ENCODE measurements at places on chromosomes 2 and 18.

DNA sequence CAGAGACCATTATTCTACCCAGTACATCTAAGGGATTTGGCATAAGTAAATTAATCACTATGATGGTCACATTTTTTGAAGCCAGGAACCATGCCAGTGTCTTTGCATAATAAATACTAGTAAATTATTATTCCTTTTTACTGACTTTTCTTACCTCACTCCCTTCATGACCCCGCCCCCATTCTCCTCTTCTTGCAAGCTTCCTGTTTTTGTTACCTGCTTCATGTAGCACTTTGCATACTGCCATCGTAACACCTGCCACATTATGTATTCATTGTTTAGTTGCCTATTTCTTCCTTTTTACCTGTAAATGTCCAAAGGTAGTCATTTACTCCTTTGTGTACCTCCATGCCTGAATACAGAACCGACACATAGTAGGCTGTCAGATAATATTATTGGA lies 309.5 kb downstream of the KIAA1328 start:
- peak; percentile 11 for DNase-seq

DNA sequence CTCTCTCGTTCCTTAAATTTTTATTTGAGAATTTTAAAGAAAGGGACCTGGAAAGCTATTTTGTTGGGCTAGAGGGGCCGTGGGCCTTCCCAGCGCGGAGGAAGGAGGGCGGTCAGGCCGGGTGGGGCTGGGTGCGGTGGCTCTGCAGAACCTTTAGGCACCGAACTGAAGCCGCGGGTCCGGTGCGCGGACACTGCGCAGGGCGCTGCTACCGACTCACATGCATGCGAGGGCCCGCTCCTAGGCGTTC lies 1.6 kb upstream of the TWIST2 start:
- no peak for DNase-seq

- no peak for DNase-seq
Measured at GRCh38 chr18:7605705-7606104, 38.6 kb downstream of the PTPRM start.

DNA sequence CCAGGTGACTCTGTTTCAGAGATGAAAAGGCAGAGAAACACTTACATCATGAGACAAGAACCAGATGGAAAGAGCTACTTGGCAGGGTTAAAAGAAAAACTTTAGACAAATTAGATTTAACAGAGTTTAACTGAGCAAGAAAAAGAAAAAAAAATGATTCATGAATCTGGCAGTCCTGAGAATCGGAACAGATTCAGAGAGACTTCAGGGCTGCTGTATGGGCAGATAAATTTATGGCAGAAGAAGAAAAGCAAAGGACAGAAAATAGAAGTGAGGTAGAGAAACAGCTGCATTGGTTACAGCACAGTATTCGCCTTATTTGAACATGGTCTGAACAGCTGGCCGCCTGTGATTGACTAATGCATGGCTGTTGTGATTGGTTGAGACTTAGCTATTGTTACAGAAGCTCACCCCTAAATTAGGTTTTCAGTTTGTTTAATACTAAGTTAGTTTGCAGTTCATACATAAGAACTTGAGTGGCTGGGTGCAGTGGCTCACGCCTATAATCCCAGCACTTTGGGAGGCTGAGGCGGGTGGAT lies 43.0 kb upstream of the RHOB start:
- DNase-seq = no peak

DNA sequence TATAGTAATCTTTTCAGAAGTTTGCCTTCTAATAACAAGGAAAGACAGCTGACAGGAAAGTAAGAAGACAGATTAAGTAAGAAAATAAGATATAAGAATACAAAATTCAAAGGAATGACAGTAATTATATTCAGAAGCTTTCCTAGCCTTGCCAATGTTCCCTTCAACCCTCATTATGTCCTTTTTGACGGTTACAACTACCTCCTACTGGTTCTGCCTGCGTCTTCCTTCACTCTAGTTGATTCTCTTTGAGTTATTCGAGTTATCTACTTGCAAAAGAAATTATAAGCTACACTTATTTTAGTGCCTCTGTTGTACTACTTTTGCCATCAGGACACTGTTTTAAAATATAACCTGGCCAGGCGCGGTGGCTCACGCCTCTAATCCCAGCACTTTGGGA lies 218.9 kb upstream of the GYPC start:
- no peak for DNase-seq

DNA sequence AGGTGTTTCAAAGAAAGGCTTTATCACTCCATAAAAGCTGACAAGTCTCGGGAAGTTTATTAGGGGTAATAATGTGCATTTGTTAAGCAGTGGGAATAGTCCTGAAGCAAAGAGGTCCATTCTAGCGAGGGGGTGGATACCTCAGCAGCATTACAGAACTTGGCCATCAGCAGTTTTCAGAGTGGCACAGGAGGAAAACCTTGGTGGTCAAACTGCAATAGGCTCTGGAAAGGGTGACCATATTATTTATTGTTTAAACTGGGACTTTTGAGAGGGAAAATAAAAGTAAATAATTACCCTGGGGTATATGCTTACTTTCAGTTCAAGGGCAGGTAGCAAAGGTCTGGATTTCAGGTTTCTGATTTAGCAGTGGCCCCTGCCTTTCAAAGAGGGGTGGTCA lies 115.5 kb upstream of the KLHL14 start:
- no peak for DNase-seq

DNA sequence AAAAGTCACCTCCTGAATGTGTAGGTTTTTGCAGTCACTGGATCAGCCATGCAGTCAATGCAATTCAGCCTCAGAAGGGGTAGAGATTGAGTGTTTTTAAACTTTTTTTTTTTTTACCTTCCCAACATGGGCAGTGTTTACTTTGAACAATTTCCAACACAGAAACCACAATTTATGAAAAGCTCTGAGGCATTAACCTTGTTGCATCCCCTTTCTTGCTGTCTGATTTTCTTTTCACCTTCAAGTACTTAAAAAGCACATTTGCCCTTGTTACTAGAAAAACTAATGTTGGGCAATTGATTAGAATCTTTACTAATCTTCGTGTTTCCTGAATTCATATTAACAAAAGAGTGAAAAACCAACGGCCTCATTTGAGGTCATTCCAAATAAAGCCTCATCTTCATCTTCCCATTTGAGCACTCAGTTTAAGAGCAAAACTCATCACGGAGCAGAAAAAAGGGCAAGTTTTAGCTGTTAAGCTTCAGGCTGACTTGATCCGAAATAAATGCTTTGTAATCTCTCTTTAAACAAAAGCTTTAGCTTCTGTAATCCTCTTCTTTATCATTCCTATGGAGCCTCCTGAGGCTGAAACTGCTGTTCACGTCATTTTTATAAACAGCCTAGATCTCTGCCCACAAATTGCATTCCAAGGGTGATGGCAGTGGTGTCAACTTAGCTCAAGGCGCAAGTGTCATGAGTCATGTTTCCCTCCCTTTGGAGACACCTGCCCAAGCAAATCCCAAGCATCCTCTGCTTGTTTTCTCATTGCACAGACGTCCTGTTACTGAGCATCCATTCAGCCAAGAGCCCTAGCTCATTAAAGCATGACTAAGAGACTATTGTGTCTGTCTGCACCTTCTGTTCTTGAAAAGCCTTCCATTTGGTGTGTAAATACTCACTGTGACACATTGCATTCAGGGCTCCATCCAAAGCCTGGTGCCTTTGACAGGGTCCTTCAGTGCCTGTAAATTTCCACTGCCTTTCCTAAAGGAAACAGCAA lies 107.7 kb downstream of the HNMT start:
- peak; percentile 90 for DNase-seq

DNA sequence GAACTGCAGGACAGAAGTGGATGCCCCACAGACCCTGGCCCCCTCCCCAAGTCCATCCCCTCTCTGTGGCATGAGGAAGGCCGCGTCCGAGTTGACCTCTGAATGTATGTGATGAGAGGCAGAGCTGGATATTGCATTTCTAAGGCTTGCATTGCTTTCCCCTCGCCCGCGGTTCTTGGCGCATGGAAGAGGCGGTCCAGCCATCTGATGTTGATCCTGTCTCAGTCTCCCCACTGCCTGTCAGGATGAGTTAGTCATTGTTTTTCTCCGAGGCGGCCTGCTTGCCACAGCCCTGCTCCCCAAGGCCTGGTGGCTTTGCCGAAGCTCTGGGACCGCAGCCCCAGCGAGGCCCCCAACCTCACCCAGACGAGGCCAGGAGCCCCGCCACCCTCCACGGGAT lies 88.6 kb downstream of the SMAD7 start:
- no peak for DNase-seq

GRCh38 chr2:168545439-168546082 lies 89.5 kb downstream of the CERS6 start:
- DNase-seq = peak; percentile 23

GRCh38 chr18:61154866-61155265 lies 178.4 kb upstream of the CDH20 start:
- DNase-seq = no peak

GRCh38 chr18:39184176-39184575 lies 1618.6 kb upstream of the CELF4 start:
- DNase-seq = no peak

- no peak for DNase-seq
Measured at GRCh38 chr2:224532441-224532840, 52.7 kb downstream of the CUL3 start.

GRCh38 chr18:48874701-48875162 lies 76.0 kb downstream of the SMAD7 start:
- no peak for DNase-seq

- no peak for DNase-seq
Measured at GRCh38 chr2:222751238-222751637, 79.8 kb downstream of the MOGAT1 start.

DNA sequence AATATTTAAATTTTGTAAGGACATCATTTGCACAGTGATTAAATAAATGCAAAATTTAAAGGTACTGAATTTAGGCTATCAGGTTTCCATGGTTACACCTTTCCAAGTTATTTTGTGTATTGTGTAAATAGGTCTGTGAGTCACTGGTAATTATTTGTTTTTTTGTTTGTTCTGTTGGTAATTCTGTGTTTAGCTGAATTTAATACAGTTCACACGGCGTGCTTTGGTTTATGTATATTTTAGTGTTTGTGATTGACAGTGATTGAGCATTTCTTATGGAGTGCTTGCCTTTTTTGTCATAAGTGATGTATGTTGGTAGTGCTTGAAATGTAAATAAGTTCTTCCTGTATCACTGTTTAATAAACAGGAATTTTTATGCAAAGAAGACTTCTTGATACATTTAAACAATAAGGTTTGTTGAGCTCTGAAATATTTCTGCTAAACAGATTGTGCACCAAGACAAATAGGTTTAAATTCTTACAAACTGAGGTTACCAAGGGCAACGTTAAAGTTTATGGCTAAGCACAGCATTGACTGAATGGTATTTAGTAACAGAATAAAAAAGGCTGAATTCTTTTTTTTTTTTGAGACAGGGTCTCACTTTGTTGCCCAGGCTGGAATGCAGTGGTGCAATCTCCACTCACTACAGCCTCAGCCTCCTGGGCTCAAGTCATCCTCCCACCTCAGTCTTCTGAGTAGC lies 38.3 kb upstream of the DLX1 start:
- DNase-seq = peak; percentile 65

DNA sequence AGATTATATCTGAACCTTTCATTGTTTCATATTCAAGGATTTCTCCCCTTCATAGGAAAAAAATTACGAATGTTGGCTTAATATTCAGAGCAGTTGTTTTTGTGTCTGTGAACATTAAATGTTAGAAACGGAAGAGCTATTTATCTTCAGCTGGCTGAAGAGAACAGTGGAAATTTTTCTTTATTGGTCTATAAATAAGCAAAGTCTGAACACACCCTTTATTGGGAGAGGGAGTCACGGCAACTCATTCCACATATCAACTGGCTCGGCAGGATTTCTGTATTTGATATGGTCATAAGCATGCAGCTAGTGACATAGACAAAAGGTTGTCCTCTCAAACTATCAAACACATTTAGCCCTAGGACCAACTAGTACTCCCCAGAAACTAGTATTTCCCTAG lies 468.4 kb upstream of the HNRNPA3 start:
- no peak for DNase-seq

- peak; percentile 0 for DNase-seq
Measured at GRCh38 chr2:153232464-153232863, 246.1 kb downstream of the RPRM start.

GRCh38 chr2:217407362-217407761 lies 547.5 kb upstream of the TNP1 start:
- DNase-seq = no peak

DNA sequence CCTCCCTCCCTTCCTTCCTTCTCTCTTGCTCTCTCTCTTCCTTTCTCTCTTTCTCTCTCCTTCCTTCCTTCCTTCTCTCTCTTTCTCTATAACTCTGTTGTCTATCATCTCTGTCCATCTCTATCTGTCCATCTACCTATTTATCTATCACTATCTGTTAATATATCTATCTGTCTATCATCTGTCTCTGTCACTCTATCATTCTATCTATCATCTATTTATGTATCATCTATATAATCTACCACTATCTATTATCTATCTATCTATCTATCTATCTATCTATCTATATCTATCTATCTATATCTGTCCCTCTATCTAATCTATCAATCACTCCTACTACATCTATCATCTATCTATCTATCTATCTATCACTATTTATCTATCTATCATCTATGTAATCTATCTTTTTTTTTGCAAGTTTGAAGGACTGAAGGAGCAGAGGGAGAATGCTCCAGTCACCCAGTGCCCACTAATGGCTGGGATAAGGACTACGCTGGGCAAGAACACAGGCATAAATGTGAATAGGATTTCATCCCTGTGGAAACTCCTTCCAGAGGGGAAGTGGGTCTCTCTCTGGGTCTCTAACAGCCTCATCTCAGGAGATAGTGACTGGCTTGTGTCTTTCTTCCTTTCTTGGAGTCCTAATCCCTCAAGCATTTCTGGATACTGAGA lies 427.0 kb downstream of the LPIN1 start:
- no peak for DNase-seq

DNA sequence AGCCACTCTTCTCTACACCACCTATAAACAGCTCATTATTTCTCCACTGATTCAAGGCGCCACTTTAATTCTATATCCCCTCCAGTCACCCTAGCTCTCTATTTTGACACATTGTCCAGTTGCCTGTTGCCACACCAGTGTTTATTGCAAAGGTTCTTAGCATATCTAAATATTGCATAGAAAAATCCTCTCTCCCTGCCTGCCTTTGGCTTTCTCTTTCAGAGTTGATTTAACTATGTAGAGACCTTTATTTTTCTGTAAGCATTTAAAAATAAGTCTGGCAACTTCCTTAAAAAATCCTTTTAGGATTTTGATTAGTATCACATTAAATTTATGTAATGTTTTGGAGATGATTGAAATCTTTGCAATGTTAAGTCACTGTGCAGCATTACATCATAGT lies 47.9 kb upstream of the B3GNT7 start:
- no peak for DNase-seq

DNA sequence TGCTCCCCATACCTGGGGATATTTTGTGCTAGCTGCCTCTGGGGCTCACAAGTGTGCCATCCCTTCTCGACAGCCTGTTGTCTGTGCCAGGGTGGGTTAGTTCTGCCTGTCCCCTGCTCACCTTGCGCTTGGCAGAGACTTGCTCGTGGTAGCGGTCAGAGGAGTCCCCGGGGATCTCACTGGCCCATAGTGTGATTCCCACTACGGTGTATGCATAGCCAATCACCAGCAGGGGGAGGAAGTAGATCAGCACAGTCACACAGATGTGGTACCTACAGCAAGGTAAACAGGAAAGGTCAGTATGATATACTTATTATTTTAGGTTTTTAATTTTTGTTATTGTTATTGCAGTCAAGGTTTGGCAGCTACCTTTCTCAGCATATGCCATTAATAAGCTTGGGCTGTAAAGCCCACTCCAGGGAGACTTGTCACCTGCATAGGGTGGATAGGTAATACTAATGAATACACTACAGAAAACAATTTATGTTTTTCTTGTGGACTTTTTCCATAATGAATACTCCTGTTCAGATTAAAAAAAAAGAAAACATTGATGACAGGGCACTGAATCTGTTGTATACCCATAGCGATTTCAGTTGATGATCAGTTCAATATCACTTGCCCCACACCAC lies 95.2 kb downstream of the POLE4 start:
- DNase-seq = peak; percentile 84
